H1 (cell line): ENCODE measurements at places on chromosomes 12 and 14. TPM values are rescaled to one million over a fixed set of nuclear protein-coding genes. Genes with fewer than 3 reads are reported as not detected.

DNA sequence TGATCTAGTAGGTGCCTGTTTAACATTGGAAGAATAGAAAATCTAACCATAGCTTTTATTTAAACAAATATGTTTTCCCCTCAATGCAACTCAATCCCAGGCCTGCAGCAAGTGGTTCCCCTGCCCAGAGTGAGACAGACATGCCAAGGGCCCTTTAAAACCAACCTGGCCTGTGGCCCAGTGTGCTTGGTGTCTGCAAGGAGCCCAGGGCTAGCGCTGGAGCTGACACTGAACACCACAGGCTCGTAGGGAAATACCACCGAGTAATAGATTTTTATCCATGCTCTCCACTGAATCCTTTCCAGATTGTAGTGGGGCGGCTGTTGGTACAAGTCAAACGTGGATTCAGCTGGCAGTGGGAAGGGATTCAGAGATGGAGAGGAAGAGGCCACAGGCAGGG, 95.6 kb upstream of the NRXN3 start:
- no peak for DNase-seq

DNA sequence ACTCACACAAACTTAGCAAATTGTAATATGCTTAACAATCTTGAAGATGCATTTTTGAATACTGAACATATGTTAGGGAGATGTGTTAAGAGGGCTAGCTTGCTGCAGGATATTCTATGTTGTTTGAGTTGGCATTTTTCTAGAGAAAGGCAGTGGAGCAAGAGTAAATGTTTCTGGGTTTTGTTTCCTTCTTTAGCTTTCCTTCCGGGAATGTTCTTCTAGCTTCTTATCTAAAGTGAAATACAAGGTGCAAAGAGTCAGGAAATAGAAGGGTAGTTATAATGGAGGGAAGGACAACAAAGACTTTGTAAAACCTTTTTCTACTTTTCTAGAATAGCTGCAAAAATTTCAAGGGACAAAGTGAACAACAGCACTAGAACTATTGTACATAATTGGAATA, 77.6 kb upstream of the KCNH3 start:
- DNase-seq: no peak

Gene TAS2R9
- not detected in 2 replicates for total RNA-seq

Gene SLC25A47
- total RNA-seq: not detected in 2 replicates

GRCh38 chr12:86572455-86572854, 316.3 kb upstream of the MGAT4C start:
- no peak for DNase-seq

Gene YARS2
- 41.0 and 41.4 TPM in 2 replicates for total RNA-seq

DNA sequence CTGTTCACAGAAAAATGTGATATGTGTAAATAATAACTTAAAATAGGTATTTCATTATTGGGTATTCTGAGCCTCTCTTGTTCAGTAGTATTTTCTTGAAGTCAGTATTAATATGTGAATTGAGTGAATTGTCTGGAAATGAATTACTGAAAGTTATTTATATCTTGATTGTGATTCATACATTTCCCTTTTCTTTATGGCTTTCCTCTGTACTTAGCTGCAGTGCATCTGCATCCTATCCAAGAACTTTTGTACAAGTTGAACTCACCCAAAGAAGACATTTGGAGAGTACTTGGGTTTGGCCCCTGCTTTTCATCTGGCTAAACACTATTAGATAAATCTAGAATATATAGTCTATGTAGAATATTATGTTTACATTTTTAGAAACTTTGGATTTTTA, 326.0 kb downstream of the RAD51B start:
- DNase-seq: no peak

- DNase-seq: no peak
Observed at GRCh38 chr12:92601176-92601575, 101.6 kb upstream of the PLEKHG7 start.

GRCh38 chr12:98360401-98360800, 155.0 kb upstream of the TMPO start:
- DNase-seq: no peak

GRCh38 chr14:70886421-70887206, 20.6 kb upstream of the PCNX1 start:
- DNase-seq: no peak

Gene FOXA1
- 0.17 and 0.20 TPM in 2 replicates for total RNA-seq
